ENCODE measurements at places on chromosomes 7 and 10.

GRCh38 chr10:44870031-44870430 is 41.1 kb upstream of the TMEM72 start:
- DNase-seq, result no peak

- DNase-seq, result no peak
Observed at GRCh38 chr10:70950037-70950436, 61.7 kb upstream of the PCBD1 start.

DNA sequence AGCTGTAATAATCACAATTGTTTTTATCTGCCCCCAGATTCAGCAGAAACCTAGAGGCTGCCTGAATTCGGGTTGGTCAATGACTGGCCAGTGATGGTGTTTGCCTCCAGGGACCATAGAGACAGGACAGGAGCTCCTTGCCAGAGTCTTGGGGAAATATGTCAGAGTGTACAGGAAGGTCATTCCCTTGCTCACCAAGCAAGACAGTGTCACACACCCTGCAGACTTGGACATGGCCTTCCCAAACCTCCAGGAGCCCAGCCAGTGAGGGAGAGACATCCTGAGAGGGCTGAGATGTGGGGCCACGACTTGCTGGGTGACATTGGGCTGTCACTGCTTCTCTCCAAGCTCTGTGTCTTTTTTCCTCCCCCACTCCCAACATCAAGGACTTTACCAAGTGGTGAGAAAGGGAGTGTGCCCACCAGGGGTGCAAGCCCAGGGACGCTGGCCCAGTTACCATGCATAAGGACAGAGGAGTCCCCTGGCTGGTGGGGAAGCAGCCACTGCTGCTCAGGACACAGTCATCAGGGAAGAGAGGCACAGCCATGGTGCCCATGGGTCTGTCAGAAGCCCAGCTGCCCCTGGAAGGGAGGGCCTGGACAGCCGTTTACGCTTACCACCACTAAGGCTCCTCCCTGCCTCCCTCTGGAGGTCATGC is 25.3 kb upstream of the C10orf53 start:
- no peak for DNase-seq

GRCh38 chr7:86956567-86956966 is 102.9 kb downstream of the ELAPOR2 start:
- no peak for DNase-seq

GRCh38 chr7:85600395-85600794 is 413.5 kb upstream of the SEMA3D start:
- DNase-seq, result no peak

- DNase-seq, result no peak
Observed at GRCh38 chr7:34365011-34365410, 293.0 kb upstream of the NPSR1 start.

DNA sequence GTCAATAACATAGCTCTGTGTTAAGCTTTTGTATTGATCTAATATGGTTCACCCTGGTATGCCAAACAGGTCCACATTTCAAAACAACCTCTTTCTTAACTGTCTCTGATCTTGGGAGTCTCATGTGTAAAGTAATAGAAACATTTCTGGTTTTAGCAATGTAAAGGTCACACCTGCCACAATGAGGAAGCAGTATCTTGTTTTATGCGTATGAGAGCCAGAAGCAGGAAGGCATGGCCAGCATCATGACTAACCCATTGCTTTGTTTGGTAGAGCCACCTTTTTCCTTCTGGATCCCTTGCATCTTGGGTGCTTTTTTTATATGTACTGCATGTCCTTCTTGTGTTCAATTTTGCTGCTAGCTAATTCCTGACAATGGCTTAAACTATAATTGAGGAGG is 411.3 kb upstream of the SEMA3C start:
- no peak for DNase-seq

DNA sequence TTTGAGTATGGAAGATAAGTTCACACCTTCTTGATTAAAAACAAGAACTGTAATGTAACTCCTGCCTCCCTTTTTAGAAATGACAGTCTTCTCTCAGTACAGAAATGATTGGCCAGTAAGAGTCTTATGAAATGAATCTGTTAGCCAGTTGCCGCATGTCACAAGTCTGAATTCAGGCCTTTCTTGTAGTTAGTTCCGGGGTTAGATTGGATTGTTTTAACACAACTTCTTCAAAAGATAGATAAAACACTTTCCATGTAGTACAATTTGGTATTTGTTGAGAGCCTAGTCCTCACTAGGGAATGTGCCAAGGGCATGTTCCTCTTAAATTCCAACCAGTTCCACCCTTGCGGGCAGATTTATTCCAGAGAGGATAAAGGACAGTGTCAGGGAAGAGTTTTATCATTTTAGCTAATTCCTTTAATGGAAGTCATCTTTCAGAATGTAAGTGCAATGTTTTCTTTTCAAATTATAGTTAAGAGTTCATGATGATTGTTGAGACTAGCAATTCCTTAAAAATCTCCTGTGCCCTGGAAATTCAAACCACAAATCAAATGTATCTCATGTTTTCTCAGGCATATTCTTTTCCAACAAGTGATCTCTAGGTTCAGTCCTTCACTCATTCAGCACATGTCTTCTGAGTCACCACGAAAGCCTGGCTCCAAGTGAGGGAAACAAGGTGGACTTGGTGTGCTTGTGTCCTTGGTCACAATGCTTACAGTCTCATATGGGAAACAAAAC is 4.1 kb downstream of the FHIP2A start:
- no peak for DNase-seq

- no peak for DNase-seq
Observed at GRCh38 chr10:122875843-122876466, 3.4 kb downstream of the FAM24B start.

DNA sequence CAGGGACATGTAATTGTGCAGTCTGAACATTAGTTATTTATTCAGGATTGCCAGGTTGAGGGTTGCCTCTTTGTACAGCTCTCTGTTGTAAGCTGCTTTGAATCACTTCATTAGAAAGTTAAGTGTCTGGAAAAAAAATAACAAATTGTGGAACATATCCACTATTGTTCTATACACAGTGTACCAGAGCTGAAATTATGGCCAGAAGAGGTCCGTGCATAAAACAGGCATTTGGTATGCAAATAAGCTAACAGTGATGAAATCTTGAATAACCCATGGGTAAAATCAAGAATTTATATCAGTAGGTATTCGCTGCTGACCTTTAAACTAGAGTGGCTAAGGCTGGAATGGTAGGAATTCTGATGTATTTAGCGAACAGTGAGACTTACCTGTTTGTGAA is 152.1 kb downstream of the LHFPL3 start:
- no peak for DNase-seq

DNA sequence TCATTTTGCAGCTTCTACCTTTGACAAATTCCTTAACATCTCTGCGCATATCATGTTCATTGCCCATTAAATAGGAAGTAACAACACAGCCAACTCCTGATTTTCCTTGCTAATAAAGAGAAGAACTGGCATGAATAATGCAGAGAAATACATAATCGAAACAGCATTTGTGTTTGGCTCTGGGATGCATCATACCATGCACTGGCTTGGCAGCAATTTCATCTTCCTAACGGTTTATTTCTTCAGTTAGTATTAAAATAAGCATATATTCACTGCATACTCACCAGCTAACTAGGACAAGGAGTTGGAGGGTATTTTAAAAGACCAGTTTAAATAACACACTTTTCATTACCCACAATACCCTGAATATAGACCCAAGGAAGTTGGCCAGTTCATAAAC is 132.5 kb downstream of the ITGA8 start:
- no peak for DNase-seq

- no peak for DNase-seq
Observed at GRCh38 chr7:103148131-103148993, 537 bp downstream of the NAPEPLD start.

- DNase-seq, result no peak
Observed at GRCh38 chr7:122746948-122747347, 44.2 kb upstream of the RNF148 start.

- DNase-seq, result no peak
Observed at GRCh38 chr10:60645980-60646379, 132.3 kb upstream of the CDK1 start.

GRCh38 chr7:67724435-67724834 is 727.8 kb downstream of the TYW1 start:
- DNase-seq, result no peak

DNA sequence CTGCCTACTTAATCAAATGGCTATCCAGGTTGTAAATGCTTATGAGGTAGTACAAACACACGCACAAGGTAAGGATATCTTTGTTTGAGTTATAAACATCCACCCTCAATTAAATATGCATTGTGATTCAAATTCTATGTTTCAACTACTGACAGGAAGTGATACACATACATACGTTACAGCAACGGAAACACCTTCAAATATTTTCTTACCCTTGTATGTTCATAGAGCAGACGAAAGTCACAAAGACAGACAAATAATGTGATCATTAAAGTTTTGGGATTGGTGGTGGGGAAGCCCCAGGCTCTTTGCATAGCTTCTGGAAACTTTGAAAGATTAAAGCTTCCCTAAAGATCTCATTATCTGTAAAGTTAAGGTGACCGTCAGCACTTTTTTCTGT is 521.0 kb downstream of the PARD3 start:
- DNase-seq, result no peak

GRCh38 chr7:77687747-77688144 is 8.5 kb upstream of the RSBN1L start:
- DNase-seq, result no peak

DNA sequence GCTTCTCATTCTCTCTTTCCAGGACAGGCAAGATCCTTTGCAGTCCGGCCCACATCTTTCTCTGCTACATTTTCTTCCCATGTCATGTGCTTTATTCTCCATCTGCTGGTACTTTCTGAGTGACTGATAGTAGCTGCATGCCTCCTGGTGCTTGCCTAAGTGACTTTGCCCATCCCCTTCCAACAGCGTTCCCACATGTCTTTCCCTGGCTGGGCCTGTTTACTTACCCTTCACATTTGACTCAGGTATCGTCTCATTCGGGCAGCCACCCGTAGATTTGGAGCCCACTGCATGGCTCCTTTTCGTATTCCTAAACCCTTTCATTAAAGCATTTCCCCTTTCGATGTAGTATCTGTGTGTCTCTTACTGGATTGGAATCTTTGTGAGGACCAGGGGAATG is 24.6 kb downstream of the TYW1 start:
- DNase-seq, result no peak

GRCh38 chr10:14476641-14477407 is 146.1 kb upstream of the FRMD4A start:
- no peak for DNase-seq

- DNase-seq, result no peak
Observed at GRCh38 chr10:26335574-26336093, 102.5 kb upstream of the APBB1IP start.

DNA sequence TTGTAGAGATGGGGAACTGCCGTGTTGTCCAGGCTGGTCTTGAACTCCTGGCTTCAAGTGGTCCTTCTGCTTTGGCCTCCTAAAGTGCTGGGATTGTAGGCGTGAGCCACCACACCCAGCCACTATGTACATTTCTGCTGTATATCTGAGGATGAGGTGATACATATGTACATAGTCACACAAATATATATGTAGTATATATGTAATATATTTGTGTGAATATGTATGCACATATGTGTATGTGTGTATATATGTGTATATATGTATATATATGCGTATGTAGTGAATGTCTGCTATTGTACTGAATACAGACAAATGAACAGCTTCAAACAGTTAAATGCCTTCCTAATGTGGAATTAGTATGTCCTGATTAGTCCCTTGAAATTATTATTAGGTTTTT is 70.3 kb downstream of the EXOC6 start:
- no peak for DNase-seq

- no peak for DNase-seq
Observed at GRCh38 chr10:78979938-78980337, 88.8 kb upstream of the ZMIZ1 start.

DNA sequence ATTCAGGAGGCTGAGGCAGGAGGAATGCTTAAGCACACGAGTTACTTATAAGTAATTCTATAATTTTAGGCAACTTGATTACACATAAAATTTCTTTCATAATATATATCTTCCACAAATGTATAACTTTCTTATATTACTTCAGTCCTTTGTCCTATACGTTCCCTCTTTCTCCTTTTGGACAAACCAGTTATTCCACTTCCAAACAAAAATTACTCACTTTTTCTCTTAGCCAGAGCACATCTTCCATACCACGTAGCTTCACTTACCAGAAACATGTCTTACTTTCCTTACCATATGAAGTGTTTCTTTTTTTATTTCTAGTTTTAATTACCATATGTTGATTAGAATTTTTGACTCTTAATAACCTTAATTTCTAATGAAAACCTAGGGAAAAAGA is 64.6 kb downstream of the ARL5B start:
- DNase-seq, result no peak

- DNase-seq, result no peak
Observed at GRCh38 chr10:95391581-95392216, 100.9 kb upstream of the PDLIM1 start.

- no peak for DNase-seq
Observed at GRCh38 chr7:15086862-15087261, 184.3 kb upstream of the DGKB start.

- no peak for DNase-seq
Observed at GRCh38 chr10:50658165-50658564, 34.4 kb upstream of the SGMS1 start.

DNA sequence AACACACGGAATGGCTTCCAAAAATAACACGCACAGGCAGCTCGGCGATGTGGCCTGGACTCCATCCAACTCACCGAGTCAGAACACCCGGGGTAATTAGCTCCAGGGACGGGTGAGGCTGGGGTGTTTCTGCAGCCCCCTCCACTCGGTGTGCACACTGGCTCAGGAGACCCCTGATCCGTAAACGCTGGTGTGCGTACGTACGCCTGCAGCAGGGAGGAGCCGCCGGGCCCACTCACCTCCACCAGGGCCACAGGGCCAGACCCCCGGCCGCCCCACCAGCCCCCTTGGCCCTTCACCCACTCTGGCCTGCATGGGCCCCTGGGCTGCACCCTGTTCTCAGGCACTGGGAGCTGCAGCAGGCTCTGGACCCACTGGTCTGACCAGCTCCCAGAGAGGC is 22.4 kb upstream of the UTF1 start:
- DNase-seq, result no peak

DNA sequence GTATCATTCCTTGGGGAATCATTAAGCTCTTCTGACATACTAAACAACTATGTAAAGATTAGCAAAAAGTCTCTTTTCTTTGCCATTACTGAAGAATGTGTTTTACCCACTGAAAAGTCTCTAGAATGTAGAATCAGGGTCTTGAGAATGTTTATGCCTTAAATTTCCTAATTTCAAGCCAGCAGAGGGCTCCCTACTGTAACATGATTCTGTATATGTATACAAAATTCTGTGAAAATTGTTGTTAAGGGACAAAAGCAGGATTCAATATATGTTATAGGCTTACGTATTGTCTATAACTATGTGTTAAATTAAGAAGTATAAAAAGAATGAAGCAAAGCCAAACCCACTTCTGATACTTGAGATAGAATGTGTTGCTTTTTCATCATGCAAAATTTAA is 296.9 kb upstream of the DGKB start:
- peak; percentile 39 for DNase-seq

- no peak for DNase-seq
Observed at GRCh38 chr7:138872576-138872975, 74.6 kb upstream of the ATP6V0A4 start.

DNA sequence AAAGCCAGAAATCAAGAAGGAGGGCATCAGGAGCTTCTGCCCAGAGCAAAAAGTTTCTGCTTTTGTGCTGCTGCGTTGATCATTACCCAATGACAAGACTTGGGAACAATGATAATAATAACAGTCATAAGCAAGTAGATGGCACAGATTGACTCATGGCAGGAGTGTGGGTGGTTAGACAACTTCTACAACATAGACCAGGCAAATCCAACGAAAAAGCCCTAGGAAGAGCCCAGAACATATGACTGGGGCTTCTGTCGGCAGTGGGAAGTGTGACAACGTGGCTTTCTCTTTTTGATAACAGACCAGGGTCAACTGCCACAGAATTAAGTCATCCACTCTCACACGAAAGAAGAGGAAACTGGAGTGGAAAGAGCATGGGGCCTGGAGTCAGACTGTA is 85.4 kb upstream of the TRIL start:
- no peak for DNase-seq

Measured in AML-193 (cell line).